ENCODE measurements at places on chromosomes 11 and 22. TPM values are rescaled to one million over a fixed set of nuclear protein-coding genes. Genes with fewer than 3 reads are reported as not detected.
A peak's percentile ranks its signal among the peaks of the same experiment; 100 is the strongest.

GRCh38 chr11:8766043-8766987 lies 83.7 kb downstream of the RPL27A start:
- DNase-seq, result peak; percentile 69

The VPREB1 gene
- not detected for total RNA-seq

GRCh38 chr11:60334005-60334620 lies 7.1 kb downstream of the MS4A6E start:
- DNase-seq, result peak; percentile 49

- peak; percentile 4 for DNase-seq
These were observed 4.0 kb downstream of the APOL4 start for GRCh38 chr22:36197514-36198146.

DNA sequence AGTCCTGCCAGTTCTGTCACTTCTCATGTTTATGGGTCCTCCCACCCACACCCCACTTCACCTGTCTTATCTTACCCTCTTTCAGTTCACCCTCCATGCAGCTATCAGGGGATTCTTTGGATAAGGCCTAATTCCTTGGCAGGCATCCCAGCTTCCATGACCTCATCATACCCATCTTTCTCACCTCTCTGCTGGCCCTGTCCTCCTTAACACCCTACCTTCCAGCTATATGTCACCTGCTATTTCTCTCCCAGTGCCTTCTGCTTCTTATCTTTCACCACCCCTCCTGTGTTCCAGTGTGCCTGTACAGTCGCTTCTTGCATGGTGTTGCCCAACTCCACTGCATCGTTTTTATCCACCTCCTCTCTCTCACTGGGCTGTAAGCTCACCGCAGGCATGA lies 28.3 kb downstream of the SNU13 start:
- DNase-seq, result peak; percentile 11

The CATSPER1 gene
- total RNA-seq, result 0.41 TPM

DNA sequence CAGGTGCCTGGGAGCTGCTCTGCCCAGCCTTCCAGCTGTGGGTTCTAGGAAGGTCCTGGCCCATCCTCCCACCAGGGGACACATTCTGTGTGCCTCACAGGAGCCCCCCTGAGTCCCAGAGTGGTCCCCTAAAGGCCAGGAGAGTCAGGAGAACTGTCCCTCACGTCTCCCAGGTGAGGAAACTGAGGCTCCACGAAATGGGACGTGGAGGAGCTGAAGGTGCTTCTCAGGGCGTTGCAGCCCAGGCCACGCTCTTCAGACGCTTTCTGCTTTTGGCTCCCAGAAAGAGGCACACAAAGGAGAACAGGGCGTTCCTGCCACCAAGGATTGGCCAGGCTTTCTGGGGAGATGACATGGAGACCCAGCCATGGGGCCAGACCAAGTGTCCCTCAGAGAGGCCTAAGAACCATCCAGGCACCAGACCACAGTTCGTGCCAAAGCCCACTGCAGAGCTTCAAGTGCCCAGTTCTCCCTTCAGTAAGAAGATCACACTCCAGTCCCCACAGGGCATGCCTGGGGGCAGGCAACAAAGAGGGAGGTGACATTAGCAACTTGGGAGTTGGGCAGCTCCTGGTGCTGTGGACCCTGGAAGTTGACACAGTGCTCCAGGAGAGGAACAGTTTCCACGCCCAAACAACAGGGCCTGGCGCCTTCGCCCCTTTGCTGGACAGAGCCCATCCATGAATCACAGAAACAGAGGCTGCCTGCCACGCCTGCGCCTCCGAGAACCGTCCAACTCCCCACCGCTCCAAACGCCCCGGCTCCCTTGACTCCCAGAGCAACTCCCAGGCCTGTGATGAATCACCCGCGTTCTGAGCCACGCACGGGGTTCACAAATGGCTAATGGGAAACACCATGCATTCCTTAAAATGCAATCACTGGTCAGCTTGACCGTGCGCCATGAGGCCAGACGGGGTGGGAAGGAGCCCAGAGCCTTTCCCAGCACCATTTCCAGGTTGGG lies 589.2 kb downstream of the BRD1 start:
- no peak for DNase-seq

GRCh38 chr22:46262449-46263215 lies 511 bp downstream of the PKDREJ start:
- DNase-seq, result no peak

GRCh38 chr11:35239471-35240075 lies 100.6 kb downstream of the CD44 start:
- DNase-seq, result no peak

Data from A172 (cell line).